ENCODE measurements at places on chromosomes 11 and 22.

DNA sequence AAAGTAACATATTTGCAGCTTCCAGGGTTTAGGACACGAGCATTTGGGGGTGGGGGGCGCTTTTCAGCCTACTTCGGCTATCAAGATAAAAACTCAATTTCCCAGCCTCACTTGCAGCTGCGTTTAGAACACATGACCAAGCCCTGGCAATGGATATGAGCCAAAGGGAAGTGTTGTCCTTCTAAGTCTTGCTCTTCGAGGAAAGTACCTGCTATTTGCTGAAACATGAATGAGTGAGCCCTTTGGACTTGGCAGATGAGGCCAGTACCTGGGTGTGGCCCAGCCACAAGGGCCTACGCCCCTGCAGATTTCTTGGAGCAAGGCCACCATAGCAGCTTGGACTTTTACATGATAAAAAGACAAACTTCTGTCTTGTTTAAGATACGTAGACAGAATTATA, 60.2 kb upstream of the SORL1 start:
- no peaks in the 10 kb centered on the region for H3K36me3 ChIP-seq
- H3K27ac ChIP-seq, result no peak overlapping the region
- H3K27me3 ChIP-seq, result no peaks in the 10 kb centered on the region
- DNase-seq, result no peak
- H3K4me3 ChIP-seq, result no peak overlapping the region
- H3K4me1 ChIP-seq, result peaks cover 27% of the 10 kb centered on the region

GRCh38 chr11:129410395-129410960, 34.8 kb downstream of the BARX2 start:
- no peak overlapping the region for H3K27ac ChIP-seq
- DNase-seq, result no peak
- no peaks in the 10 kb centered on the region for H3K36me3 ChIP-seq
- H3K4me1 ChIP-seq, result peaks cover 3% of the 10 kb centered on the region
- H3K27me3 ChIP-seq, result peaks cover 17% of the 10 kb centered on the region

GRCh38 chr22:47195484-47196165, 433.2 kb downstream of the TBC1D22A start:
- H3K27ac ChIP-seq, result no peak overlapping the region
- no peaks in the 10 kb centered on the region for H3K27me3 ChIP-seq
- no peaks in the 10 kb centered on the region for H3K36me3 ChIP-seq
- H3K4me1 ChIP-seq, result no peaks in the 10 kb centered on the region

DNA sequence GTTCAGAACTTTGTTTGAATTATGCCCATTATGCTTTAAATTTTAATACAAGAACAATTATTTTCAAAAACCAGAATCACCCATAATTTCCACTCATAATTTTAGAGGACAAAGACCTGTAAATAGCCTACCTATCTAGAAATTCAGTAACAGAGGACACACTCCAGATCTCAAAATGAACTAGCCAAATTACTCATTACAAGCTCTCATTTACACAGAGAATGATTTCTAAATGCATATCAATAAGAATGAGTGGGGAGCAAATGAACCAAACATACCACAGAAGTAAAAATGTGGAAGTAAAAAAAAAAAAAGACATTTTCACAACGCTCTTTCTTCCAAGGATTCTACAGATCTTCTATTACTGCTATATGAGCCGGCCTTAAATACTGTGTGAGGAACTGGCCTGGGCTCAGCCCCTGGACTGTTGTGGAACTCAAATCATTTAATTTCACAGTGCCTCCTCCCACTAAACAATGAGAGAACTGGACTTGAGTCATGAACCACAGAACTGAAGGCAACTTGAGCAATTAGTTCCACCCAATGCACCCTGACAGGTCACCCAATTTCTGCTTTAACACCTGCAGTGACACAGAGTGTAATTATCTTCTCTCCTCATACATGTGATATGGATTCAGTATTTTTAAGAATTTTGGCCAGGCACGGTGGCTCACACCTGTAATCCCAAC, 8.0 kb downstream of the MRTFA start:
- DNase-seq, result no peak
- no peaks in the 10 kb centered on the region for H3K27me3 ChIP-seq
- peaks cover 2% of the 10 kb centered on the region for H3K36me3 ChIP-seq
- peak overlapping the region; percentile 79 for H3K27ac ChIP-seq

DNA sequence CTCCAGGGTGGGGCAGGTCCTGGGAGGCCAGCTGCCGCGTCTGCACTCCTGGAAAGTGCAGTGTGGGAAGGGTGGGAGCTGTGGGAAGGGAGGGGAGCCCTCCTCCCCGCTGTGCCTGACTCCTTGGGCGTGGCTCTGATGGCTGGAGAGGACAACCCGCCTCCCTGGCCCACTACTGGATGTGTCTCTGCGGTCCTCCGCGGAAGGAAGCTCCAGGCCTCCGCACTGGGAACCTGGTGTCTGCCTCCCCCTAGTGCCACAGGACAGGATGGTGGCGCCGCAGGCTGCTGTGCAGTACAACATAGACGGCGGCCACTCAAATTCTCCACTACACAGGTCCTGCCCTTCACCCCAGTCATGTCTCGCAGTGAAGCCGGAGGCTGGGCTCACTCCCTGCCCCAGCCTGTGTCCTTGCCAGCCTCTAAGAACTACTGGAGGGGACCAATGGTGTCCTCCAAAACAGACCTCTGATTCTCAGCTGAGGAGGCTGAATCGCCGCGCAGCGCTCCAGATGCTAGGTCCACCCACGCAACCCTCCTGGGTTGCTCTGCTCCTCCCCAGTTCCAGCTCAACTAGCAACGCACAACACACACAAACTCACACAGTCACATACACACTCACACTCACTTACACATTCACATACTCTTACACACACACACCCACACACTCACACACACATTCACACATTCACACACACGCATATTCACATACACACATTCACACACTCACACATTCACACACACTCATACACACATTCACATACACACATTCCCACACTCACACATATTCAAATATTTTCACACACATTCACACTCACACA, 12.4 kb upstream of the DSCAML1 start:
- no peak overlapping the region for H3K27ac ChIP-seq
- DNase-seq, result peak; percentile 67
- H3K4me3 ChIP-seq, result no peak overlapping the region
- no peaks in the 10 kb centered on the region for H3K36me3 ChIP-seq
- H3K27me3 ChIP-seq, result no peaks in the 10 kb centered on the region

DNA sequence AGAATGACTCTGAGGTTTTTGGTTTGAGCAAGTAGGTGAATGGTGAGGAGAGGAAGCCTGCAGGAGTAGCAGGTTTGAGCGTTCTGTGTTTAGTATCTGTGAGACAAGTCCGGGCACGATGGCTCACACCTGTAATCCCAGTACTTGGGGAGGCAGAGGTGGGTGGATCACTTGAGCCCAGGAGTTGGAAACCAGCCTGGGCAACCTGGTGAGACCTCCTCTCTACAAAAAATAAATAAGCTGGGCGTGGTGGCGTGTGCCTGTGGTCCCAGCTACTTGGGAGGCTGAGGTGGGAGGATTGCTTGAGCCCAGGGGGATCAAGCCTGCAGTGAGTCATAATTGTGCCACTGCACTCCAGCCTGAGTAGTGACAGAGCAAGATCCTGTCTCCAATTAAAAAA, 9.7 kb upstream of the CENATAC start:
- H3K4me3 ChIP-seq, result no peak overlapping the region
- peaks cover 10% of the 10 kb centered on the region for H3K36me3 ChIP-seq
- H3K27me3 ChIP-seq, result no peaks in the 10 kb centered on the region
- no peaks in the 10 kb centered on the region for H3K4me1 ChIP-seq
- DNase-seq, result no peak

GRCh38 chr11:47732271-47732670, 17.1 kb upstream of the AGBL2 start:
- DNase-seq, result no peak
- peaks cover 97% of the 10 kb centered on the region for H3K36me3 ChIP-seq
- H3K27me3 ChIP-seq, result no peaks in the 10 kb centered on the region
- no peak overlapping the region for H3K4me3 ChIP-seq

- no peak overlapping the region for H3K4me3 ChIP-seq
- no peak overlapping the region for H3K27ac ChIP-seq
- H3K4me1 ChIP-seq, result no peaks in the 10 kb centered on the region
- DNase-seq, result no peak
- peaks cover 83% of the 10 kb centered on the region for H3K27me3 ChIP-seq
Measured at GRCh38 chr22:33056108-33056507, 2.1 kb downstream of the SYN3 start.

DNA sequence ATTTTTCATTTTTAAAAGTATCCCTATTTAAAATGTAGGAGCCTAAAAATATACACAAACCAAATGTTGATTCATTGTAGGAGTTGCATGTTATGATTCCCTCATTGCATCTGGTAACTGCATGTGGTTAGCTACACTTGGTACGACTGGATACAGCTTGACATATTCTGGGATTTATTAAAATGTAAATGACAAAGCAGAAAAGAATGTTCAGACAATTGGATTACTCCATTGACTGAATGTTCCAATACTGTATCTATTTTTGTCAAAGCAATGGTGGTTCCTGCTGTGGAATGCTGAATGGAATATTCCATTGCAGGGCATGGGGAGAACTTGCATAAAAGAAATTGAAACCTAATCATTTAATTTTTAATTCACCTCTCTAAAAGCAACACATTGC, 30.8 kb downstream of the BLID start:
- H3K27me3 ChIP-seq, result peaks cover 6% of the 10 kb centered on the region
- H3K4me1 ChIP-seq, result no peaks in the 10 kb centered on the region
- no peak overlapping the region for H3K4me3 ChIP-seq

- no peaks in the 10 kb centered on the region for H3K27me3 ChIP-seq
- DNase-seq, result no peak
- H3K4me1 ChIP-seq, result no peaks in the 10 kb centered on the region
- no peak overlapping the region for H3K4me3 ChIP-seq
- no peaks in the 10 kb centered on the region for H3K36me3 ChIP-seq
- no peak overlapping the region for H3K27ac ChIP-seq
Measured at GRCh38 chr11:97871816-97872215, 1148.9 kb upstream of the CNTN5 start.

DNA sequence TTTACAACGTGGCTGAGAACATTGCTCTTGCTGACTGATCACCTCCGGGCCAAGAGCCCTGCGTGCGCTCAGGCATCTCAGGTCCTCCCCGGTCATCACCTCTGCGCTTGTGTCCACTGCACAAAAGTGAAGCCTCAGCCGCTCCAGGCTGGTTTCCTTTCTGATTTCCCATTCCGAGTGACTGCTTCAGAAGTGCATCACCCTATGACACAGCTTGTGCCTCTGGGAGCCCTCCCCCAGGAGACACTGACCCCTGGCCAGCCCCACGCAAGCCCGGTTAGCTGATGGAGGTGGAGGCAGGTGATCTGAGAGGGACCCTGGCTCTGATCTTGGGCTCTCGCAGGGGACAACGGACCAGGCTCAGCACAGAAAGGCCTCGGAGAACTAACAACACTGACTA, 38.3 kb upstream of the GNB1L start:
- no peaks in the 10 kb centered on the region for H3K27me3 ChIP-seq
- H3K27ac ChIP-seq, result peak overlapping the region; percentile 95
- H3K36me3 ChIP-seq, result peaks cover 12% of the 10 kb centered on the region

GRCh38 chr11:67364783-67365722, 8.3 kb downstream of the CLCF1 start:
- H3K36me3 ChIP-seq, result no peaks in the 10 kb centered on the region
- no peaks in the 10 kb centered on the region for H3K27me3 ChIP-seq
- no peak overlapping the region for H3K27ac ChIP-seq
- no peak for DNase-seq

- H3K27ac ChIP-seq, result peak overlapping the region; percentile 99
- H3K36me3 ChIP-seq, result peaks cover 41% of the 10 kb centered on the region
- peaks cover 42% of the 10 kb centered on the region for H3K4me1 ChIP-seq
Measured at GRCh38 chr11:66051371-66051765, 796 bp upstream of the SF3B2 start.

DNA sequence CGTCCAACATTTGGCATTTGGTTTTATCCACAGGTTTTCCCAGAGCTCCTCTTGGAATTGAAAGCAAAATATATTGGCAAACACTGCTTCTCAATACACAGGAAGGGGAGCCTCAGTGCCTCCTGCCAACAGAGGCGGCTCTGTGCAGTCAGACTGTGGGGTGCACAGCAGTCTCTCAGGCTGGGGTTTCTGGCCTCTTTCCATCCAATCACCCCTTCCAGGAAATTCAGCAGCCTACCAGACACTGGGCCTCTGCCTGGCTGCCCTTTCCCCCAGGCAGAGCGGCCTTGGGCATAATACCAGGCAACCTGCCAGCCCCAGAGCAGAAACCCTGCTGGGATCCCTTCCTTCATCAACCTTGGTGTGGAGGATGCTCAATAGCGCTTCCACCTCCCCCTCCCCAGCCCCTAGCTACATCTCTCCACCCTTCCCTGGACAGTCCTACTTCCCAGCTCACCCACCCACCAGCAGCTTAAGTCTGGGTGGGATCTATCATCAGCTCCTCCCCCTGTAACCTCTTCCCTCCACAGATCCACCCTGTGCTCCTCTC, 17.8 kb upstream of the RAPSN start:
- H3K27ac ChIP-seq, result peak overlapping the region; percentile 83
- no peak for DNase-seq
- no peak overlapping the region for H3K4me3 ChIP-seq
- peaks cover 17% of the 10 kb centered on the region for H3K4me1 ChIP-seq
- H3K27me3 ChIP-seq, result no peaks in the 10 kb centered on the region
- peaks cover 85% of the 10 kb centered on the region for H3K36me3 ChIP-seq

DNA sequence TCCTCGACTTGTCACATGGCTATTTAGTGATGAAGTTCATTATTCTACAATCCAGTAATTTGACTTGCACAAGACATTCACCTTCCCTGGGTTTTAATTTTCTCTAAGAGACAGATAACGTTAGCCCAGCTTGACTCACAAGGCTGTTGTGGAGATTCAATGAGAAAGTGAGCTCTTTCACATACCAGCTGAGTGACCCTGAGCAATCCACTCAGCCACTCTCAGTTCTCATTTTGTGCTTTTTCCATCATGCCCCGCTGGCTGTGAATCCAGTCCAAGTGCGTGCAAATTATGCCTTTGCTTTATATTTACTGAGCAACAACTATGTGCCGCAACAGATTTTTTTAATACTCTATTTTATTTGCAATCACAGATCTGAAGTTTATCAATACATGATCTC, 176.5 kb downstream of the LARGE1 start:
- no peak overlapping the region for H3K4me3 ChIP-seq
- no peak overlapping the region for H3K27ac ChIP-seq
- H3K36me3 ChIP-seq, result no peaks in the 10 kb centered on the region

- no peak for DNase-seq
- H3K4me3 ChIP-seq, result peak within 1 kb of the TSS; percentile 45
- H3K27me3 ChIP-seq, result peaks cover 37% of the 10 kb centered on the region
- H3K27ac ChIP-seq, result no peak within 1 kb of the TSS
Measured at GRCh38 chr22:19524170-19525115, at the start of gene CLDN5. CLDN5 (minus strand) TSS chr22:19524410; CDS start chr22:19524255, 155 bp downstream.

GRCh38 chr11:68882391-68882790, 21.2 kb downstream of the MRPL21 start:
- H3K4me1 ChIP-seq, result no peaks in the 10 kb centered on the region
- H3K4me3 ChIP-seq, result no peak overlapping the region
- H3K36me3 ChIP-seq, result peaks cover 17% of the 10 kb centered on the region
- no peaks in the 10 kb centered on the region for H3K27me3 ChIP-seq

- no peak overlapping the region for H3K4me3 ChIP-seq
- H3K27me3 ChIP-seq, result no peaks in the 10 kb centered on the region
- no peak for DNase-seq
- peaks cover 12% of the 10 kb centered on the region for H3K4me1 ChIP-seq
Measured at GRCh38 chr11:1000357-1001278, 35.9 kb downstream of the MUC6 start.

GRCh38 chr22:27405672-27406388, 395.7 kb downstream of the MN1 start:
- H3K4me1 ChIP-seq, result no peaks in the 10 kb centered on the region
- H3K36me3 ChIP-seq, result no peaks in the 10 kb centered on the region
- peak; percentile 34 for DNase-seq
- no peak overlapping the region for H3K27ac ChIP-seq
- H3K27me3 ChIP-seq, result peaks cover 11% of the 10 kb centered on the region

GRCh38 chr22:42612336-42612735, 2.3 kb downstream of the POLDIP3 start:
- DNase-seq, result no peak
- H3K27me3 ChIP-seq, result no peaks in the 10 kb centered on the region
- H3K27ac ChIP-seq, result peak overlapping the region; percentile 97
- H3K4me3 ChIP-seq, result peak overlapping the region; percentile 90

Data from activated T-cell treated with anti-CD3 and anti-CD28 coated beads, Interleukin-2, amount 50 U/mL, for 24 hours (primary cell).